ENCODE measurements at places on chromosomes 5 and 9.

- no peak overlapping the region for H3K4me3 ChIP-seq
- peaks cover 2% of the 10 kb centered on the region for H3K4me1 ChIP-seq
- no peaks in the 10 kb centered on the region for H3K27me3 ChIP-seq
Observed at GRCh38 chr5:43498581-43498980, 14.9 kb upstream of the TMEM267 start.

- no peaks in the 10 kb centered on the region for H3K36me3 ChIP-seq
- no peak for DNase-seq
- H3K4me1 ChIP-seq: peaks cover 2% of the 10 kb centered on the region
- H3K27ac ChIP-seq: no peak overlapping the region
- H3K4me3 ChIP-seq: no peak overlapping the region
Observed at GRCh38 chr9:19879062-19879461, 90.2 kb upstream of the SLC24A2 start.

- no peak overlapping the region for H3K4me3 ChIP-seq
- no peaks in the 10 kb centered on the region for H3K27me3 ChIP-seq
- no peak overlapping the region for H3K27ac ChIP-seq
Observed at GRCh38 chr9:128979111-128979510, 31.6 kb downstream of the NUP188 start.

DNA sequence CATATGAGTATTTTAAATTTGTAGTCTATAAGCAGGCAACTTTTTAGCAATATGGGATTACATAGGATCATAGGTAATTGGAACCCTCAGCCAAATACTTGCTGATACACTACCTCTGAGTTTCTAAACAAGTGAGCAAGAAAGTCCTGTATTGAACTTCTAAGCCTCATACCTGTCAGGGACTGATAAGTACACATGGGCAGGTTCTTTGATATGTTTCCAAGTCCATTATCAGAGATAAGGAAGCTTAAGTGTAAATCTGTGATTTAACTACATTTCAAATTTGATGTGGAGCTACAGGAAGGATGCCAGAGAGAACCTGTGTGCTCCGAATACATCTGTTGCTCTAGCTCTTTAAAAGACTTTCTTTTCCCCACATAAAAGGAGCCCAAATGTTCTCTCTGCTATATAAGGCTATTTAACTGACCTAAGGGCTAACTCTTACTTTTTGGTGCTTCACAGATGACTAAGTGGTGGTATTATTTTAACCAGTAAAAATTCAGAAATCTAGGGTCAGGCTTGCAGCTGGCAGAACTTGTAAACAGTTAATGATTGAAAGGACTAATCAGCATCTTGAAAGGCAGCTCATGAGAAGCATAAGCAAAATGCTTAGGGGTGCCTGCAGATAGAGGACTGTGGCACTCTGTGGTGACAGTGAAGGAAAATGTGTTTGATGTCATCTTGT, 228.6 kb downstream of the NR3C1 start:
- peaks cover 6% of the 10 kb centered on the region for H3K4me1 ChIP-seq
- no peak overlapping the region for H3K27ac ChIP-seq
- H3K36me3 ChIP-seq: peaks cover 2% of the 10 kb centered on the region
- no peak for DNase-seq

DNA sequence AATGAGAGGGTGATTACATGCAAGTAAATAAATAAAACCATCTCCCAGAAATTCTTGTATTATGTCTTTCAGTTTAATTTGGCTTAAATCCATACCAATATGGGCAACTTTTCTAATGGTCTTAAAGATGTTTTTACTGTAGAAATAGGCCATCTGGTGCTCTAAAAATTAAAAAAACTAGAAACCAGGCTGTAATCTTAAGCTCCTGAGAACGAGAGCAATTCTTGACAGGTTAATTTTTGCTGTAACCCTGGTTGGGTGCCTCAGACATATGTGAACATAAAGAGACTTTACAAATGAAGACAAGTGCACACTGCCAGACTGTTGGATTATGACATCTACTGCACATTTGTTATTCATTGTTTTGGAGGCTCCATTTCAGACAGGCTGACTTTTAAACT, 246.8 kb upstream of the DAB2 start:
- peaks cover 25% of the 10 kb centered on the region for H3K27me3 ChIP-seq
- H3K36me3 ChIP-seq: no peaks in the 10 kb centered on the region
- no peaks in the 10 kb centered on the region for H3K4me1 ChIP-seq
- no peak overlapping the region for H3K4me3 ChIP-seq

DNA sequence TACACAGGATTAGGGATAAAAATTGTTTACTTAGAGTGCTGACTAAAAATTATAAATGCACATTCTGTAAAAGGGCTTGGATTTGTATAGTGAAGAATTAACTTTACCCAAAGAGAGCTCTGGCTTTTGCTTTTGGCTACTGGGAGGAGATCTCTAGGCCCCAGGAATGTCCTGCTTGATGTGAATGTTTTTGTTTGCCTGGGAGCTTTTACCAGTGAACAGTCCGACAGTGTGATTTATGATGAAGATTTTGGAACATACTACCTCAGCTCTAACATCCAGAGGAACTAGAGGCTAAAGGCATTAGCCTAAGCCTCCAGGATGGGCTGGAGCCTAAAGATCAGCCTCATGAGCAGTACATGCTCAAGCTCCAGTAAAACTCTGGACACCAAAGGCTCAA, 103.7 kb upstream of the RFX3 start:
- peaks cover 2% of the 10 kb centered on the region for H3K36me3 ChIP-seq
- H3K27ac ChIP-seq: no peak overlapping the region
- no peak for DNase-seq
- no peak overlapping the region for H3K4me3 ChIP-seq
- no peaks in the 10 kb centered on the region for H3K4me1 ChIP-seq

GRCh38 chr9:132804576-132805295, 73.3 kb downstream of the AK8 start:
- H3K27ac ChIP-seq: no peak overlapping the region
- no peak overlapping the region for H3K4me3 ChIP-seq
- H3K4me1 ChIP-seq: peaks cover 4% of the 10 kb centered on the region
- H3K27me3 ChIP-seq: peaks cover 46% of the 10 kb centered on the region

DNA sequence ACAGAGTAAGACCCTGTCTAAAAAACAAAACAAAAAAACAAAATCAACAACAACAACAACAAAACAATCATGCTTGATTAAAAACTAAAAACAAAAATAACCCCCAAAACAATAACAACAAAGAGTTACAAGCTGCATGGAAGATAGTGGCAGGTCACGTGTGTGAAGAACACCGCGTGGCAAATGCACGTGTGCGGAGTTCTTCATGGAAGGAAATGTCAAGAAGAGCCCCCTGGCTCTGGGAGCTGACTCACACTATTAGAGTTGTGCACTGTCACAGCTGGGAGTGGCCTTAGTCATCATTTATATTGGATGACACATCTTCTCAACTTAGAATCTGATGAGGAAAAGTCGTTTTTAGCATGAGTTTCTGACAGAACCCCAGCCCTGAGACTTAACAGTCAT, 110.5 kb downstream of the JMY start:
- no peaks in the 10 kb centered on the region for H3K4me1 ChIP-seq
- H3K4me3 ChIP-seq: no peak overlapping the region
- no peak for DNase-seq
- H3K36me3 ChIP-seq: no peaks in the 10 kb centered on the region
- H3K27me3 ChIP-seq: peaks cover 1% of the 10 kb centered on the region

GRCh38 chr9:137412431-137412830, 10.5 kb downstream of the EXD3 start:
- no peaks in the 10 kb centered on the region for H3K27me3 ChIP-seq
- peaks cover 8% of the 10 kb centered on the region for H3K4me1 ChIP-seq
- no peak overlapping the region for H3K27ac ChIP-seq
